ENCODE measurements at places on chromosomes 5 and 9. TPM values are rescaled to one million over a fixed set of nuclear protein-coding genes. Genes with fewer than 3 reads are reported as not detected.

Gene CHSY3
- total RNA-seq: 2.3 TPM

- DNase-seq: no peak
Observed at GRCh38 chr5:81167078-81167477, 66.0 kb upstream of the CKMT2 start.

DNA sequence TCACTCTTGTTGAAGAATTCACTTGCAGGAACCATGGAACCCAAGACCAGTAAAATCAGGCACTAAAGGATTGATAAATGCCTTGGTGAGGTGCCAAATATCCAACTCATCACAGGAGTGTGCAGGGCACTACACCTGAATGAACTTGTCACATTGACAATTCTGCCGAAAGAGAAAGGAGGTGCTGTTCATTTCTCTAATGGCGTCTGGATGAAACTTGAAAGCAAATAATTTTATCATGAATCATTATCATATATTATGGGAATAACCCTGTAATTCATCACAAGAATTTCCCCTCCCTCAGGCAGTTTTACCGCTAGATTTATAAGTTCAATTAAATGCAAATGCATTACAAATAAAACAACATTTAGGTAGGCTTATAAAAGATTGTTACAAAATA, 360.0 kb downstream of the GLIS3 start:
- no peak for DNase-seq

Gene ANKRD34B
- total RNA-seq: not detected

GRCh38 chr5:124056326-124056990, 544.5 kb downstream of the CSNK1G3 start:
- no peak for DNase-seq

Gene CORO2A
- total RNA-seq: 0.11 TPM

Gene ASPN
- total RNA-seq: 9.8 TPM

All from right cardiac atrium (tissue), 5 donors.